ENCODE measurements at places on chromosomes 11 and 22.

DNA sequence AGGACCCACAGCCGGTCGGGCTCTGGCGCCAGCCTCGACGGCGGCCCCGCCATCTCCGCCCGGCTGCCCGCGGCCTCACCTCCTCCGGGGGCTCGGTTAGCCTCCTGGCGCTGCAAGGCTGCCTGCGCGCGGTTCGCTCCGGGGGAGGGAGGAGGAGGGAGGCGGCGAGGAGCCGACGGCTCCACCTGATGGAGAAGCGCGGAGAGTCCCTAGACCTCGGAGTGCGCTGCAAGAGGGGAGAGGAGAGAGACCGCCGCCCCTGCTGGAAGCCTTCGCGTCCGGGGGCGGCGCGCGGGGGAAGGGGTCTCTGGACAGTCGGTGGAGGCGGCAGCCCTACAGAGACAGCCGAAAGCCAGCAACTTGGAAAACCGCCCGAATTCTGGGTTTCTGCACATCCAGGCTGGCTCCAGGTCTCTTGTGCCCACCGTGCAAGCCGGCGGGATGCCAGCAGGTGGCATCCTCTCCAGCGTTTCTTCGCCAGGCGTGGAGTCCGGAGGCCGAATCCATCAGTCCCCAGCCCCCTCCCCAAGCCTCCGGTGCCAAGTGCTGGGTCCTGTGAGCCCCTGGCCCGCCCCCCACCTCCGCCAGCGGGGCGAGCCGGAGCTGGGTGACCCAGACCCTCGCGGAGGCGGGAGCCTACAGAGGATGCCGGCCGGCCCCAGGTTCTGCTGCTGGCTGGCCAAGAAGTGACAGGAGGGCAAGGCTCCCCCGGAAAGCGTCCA, 2.9 kb upstream of the KIRREL3 start:
- no peak for DNase-seq

DNA sequence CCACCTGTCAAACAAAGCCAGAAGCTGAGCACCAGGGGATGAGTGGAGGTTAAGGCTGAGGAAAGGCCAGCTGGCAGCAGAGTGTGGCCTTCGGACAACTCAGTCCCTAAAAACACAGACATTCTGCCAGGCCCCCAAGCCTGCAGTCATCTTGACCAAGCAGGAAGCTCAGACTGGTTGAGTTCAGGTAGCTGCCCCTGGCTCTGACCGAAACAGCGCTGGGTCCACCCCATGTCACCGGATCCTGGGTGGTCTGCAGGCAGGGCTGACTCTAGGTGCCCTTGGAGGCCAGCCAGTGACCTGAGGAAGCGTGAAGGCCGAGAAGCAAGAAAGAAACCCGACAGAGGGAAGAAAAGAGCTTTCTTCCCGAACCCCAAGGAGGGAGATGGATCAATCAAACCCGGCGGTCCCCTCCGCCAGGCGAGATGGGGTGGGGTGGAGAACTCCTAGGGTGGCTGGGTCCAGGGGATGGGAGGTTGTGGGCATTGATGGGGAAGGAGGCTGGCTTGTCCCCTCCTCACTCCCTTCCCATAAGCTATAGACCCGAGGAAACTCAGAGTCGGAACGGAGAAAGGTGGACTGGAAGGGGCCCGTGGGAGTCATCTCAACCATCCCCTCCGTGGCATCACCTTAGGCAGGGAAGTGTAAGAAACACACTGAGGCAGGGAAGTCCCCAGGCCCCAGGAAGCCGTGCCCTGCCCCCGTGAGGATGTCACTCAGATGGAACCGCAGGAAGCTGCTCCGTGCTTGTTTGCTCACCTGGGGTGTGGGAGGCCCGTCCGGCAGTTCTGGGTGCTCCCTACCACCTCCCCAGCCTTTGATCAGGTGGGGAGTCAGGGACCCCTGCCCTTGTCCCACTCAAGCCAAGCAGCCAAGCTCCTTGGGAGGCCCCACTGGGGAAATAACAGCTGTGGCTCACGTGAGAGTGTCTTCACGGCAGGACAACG, 11.7 kb downstream of the CXCR5 start:
- peak; percentile 74 for DNase-seq

DNA sequence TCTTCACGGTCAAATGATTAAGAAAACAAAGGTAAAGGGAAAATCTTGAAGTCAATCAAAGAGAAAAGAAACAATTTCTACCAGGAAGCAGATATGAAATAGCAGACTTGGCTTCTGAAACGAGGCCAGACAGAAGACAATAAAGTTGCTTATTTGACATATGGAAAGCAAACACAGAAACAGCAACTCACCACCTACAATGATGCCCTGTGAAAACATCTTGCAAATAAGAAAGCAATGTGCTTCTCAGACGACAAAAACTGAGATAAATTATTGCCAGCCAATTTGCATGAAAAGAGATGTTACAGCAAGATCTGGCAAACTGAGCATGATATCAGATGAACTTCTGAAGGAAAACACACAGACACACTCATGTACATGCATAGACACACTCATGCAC, 45.9 kb upstream of the CTSC start:
- no peak for DNase-seq

GRCh38 chr11:74568028-74568427, 24.4 kb upstream of the POLD3 start:
- no peak for DNase-seq

DNA sequence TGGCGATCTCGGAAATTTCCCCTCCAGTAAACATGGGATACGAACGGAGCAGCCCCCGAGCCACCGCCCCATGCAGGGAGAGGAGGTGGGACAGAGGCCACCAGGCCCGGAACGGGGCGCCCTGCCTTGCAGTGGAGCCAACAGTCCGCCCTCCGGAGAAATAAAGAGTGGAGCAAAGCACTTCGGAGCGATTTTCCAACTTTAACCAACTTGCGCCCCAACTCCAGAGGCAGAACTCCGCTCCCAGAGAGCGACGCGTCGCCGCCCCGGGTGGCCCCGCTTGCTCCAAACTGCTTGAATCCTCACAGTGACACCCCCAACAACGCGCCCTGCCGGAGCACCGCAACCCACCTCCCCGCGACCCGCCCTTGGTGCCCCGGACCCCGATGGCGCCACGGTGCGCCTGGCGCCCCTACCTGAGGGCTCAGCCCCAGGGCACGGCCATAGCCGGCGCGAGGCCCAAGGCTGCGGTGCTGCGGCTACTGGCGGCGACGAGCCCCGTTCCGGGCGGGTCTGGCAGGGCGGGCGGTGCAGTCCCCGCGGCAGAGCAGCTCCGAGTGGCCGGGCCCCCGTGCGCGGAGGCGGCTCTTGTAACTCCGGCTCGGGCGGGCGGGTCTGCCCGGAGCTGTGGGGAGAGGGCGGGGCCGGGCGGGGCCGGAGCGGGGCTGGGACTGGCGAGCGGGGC, at the start of gene AHNAK:
Gene AHNAK (minus strand): TSS at position 563 of the 685 bp plus-strand sequence. CDS start 10,708 bp downstream, outside the sequence.
- peak; percentile 70 for DNase-seq

- DNase-seq, result no peak
Observed at GRCh38 chr22:45640941-45641621, 30.6 kb upstream of the ATXN10 start.

GRCh38 chr11:94776351-94777321, 8.5 kb downstream of the AMOTL1 start:
- DNase-seq, result no peak

DNA sequence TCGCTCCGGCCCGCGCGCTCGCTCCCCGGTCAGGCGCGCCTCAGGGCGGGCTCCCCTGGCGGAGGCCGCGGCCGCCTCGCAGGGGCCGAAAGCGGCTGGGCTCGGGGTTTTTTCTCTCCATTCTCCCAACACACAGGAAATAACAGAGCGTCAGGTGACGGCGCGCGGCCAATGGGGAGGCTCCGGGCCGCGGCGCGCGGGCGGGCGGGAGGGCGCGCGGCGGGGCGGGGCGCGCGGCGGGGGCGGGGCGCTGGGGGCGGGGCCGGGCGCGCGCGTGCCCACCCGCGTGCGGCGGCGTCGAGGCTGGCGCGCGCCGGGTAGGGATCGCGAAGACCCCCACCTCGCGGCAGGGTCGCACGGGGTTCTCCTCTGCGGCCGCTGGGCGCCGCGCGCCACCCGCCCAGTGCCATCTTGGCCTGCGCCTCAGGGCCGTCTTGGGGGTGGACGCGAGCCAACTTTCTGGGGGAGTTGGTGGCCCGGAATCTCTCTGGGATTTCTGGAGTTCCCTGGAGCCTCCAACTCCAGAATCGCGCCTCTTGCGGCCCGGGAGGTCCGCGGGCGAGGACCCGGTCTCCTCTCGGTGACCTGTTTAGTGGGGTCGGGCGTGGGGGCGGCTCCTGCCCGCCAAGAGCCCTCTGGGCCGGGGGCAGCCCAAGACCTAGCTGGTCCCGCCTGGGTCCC, at the start of gene TCF20:
Gene TCF20 (minus strand): TSS at position 144 of the 681 bp plus-strand sequence. CDS start 55,348 bp downstream, outside the sequence.
- DNase-seq, result peak; percentile 70

DNA sequence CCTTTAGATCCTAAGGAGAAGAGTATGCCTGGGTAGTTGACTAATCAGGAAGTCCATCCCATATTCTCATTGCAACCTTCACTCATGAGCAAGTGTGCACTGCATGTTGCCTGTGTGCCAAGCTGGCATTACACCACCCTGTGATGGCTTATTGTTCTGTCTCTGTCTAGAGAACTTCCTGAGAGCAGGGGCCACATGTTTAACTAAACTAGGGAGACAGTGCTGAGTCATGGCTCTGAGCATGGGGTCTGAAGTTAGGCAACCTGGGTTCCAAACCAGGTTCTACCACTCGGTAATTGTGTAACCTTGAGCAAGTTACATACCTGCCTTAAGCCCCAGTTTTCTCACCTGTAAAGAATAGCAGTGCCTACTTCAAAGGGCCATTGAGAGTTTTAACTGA, 39.6 kb downstream of the CSNK2A3 start:
- DNase-seq, result no peak

DNA sequence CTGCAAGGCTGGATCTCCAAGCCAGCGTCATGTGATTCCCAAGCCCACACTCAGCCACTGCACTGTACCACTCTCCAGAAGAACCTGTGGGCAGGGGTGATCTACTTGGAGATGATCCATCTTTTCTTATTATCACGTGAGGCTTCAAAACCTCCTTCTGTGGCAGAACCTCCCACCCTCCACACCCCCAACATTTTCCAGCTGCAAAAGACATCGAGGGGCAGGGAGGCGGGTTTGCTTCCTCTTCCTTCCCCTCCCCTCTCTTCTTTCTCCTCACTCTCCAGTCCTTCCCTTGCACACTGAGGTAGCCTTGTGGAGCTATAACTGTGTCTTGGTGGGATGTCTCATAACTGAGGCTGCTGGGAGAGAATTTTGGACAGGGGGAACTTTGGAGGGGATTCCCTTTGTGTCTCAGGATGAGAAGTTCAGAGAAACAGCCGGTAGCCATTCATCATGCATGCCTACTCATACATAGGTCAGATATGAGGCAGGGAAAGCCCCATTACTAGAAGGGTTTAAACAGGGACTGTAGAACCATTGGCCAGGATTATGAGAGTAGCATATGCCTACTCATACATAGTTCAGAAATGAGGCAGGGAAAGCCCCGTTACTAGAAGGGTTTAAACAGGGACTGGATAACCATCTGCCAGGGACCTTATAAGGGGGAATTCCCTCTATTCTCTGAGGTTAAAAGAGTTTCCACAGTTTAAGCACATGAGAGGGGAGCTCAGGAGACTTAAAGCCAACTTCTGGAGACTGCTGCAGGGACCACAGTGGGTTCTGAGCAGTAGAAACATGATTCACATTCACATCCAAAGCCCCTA, 420.7 kb upstream of the CADM1 start:
- no peak for DNase-seq

GRCh38 chr11:11871991-11872401, 30.2 kb downstream of the USP47 start:
- DNase-seq, result no peak

- DNase-seq, result no peak
Observed at GRCh38 chr11:122979103-122979814, 2.4 kb downstream of the BSX start.

DNA sequence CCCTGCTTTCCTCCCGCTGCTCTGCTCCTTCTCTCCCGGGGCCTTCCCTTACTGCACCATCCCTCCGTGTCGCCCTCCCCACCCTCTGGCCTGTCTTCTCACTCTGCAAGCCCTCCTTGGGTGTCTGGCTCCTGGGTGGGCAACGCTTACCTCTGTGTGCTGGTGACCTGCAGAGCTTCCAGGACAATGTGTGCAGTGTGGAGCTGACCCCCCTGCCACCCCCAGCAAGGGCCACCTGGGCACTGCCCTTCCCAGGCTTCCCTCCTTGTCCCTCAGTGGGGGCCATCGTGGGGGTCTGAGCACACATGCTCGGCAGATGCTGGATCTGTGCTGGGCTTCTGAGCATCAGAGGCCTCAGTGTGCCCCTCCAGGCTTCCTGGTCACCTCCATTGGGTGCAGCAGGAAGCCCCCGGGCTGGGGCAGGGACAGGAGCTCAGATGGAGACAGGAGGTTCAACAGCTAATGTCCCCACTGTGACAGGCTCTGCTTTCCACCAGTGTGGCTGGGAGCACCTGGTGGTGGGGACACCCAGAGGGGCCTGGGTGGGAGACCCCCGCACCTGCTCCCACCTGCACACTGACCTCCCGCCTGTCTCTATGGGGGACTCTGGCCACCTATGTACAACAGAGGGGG, 7.8 kb upstream of the BRSK2 start:
- DNase-seq, result no peak
